ENCODE measurements at places on chromosomes 5 and 9.

- no peak for DNase-seq
These were observed 47.9 kb upstream of the FKTN start for GRCh38 chr9:105510024-105510423.

DNA sequence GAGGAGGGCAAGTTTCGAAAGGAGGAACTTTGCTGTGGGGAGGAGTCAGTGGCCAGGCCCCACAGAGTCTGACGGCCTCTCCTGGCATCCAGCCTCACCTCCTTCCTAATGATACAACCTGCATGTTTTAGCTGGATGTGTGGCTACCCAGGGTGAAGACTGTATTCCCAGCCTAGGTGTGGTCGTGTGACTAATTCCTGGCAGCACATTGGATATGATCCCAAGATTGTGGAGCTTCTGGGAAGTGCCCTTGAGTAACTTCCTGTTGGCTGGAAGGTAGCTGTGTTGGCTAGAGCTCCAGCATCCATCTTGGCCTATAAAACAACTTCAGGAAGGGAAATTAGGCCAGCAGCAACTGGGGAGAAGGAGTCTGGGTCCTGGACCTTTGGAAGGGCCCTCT is 19.0 kb upstream of the LPCAT1 start:
- DNase-seq = no peak

GRCh38 chr5:58074222-58074621 is 385.7 kb downstream of the PLK2 start:
- no peak for DNase-seq

- DNase-seq = no peak
These were observed 20.1 kb upstream of the LTC4S start for GRCh38 chr5:179773686-179774040.

GRCh38 chr5:10760921-10761184 is 181 bp downstream of the DAP start:
- no peak for DNase-seq

DNA sequence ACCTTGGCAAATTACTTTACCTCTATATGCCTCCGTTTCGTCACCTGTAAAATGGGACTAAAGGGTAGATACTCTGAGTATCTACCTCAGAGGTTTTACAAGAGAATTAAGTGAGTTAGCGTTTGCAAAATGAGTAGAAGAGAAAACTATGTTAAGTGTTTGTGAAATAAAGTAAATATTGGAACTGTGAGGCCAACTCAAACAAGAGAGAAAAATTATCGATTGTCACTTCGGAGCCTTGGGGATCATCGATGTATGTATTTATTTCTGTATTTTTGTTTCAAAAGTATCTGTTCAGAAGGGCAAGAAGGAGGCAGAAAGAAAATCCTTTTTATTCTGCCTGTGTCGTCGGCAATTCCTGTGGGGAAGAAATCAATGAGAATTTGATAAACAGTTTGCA is 25.8 kb upstream of the C5orf58 start:
- no peak for DNase-seq

- DNase-seq = no peak
These were observed 129.4 kb downstream of the C9orf152 start for GRCh38 chr9:110078604-110079003.

GRCh38 chr9:105968811-105969466 is 274.6 kb downstream of the TMEM38B start:
- DNase-seq = no peak

DNA sequence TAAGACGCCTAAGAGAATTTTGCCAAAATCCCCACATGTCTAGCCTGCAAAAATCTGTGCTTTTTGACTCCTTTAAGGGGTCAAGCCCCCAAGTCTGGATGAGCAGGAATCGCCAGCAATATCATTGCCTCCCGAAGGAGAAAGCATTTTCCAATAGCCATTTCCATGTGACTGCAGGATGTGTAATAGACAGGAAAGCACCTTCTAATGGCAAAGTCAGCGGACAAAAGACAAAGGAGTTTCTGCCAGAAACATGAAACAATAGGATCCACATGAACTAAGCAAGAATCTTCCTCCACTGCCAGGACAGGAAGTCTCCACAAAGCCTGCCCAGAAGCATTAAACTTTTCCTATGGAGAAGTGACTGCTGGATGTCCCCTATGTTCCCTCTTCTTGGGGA is 177.1 kb upstream of the PCSK5 start:
- DNase-seq = no peak

- DNase-seq = no peak
These were observed 88.6 kb downstream of the PLPPR1 start for GRCh38 chr9:101117161-101117560.

GRCh38 chr5:14218897-14219573 is 75.9 kb downstream of the TRIO start:
- DNase-seq = no peak

DNA sequence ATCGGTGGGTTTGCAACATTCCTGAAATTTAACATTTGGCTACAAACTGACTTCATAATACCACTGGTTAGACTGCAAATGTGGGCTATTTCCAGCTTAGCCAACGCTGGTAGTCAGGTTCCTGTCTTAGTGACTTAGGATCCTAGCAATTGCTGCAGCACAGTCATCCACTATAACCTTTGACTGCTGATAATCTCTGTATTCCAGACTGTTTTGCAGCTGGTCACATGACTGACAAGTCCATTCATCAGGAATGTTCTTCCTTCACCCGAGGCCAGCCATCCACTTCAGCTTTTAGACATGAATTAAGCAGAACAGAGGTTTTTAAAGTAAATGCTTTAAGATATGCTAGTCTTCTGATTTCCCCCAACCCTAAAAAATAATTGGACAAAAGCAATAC is 425.9 kb upstream of the MPDZ start:
- DNase-seq = no peak

DNA sequence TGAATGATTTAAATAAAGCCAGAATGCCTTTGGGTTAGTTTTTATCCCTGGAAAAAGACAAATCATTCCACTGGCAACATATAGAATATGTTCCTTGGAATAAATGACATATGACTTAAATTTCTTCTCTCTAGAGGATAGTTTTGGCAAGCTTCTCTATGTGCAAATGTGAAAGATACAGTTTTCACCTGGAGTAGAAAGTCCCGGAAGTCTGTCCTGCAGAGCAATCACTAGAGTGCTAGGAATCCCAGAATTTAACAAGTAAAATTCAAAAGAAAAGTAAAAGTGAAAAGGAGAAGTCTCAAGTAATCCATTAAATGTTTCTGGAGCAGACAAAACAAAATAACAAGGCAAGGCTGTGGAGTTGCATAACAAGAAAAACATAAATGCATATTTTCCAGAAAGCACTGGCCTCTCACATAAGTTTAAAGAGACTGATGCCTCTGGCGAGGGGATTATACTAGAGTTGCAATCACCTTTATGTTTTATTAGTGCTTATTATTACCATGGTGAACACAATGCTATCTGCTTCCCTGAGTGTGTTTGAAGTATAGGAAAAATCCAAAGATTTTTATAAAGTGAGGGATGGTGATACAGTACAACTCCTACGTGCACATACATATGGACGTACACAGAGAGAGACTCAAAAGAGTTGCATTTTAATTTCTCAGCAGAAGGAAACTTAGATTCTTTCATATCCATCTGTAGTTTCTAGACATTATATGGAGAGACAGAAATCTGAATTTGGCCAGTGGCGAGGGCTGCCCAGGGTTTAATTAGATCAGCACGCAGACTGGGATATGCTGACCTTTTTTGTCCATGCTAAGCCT is 188.3 kb upstream of the ANKRD55 start:
- DNase-seq = no peak

- no peak for DNase-seq
These were observed 1.9 kb downstream of the LMNB1 start for GRCh38 chr5:126778675-126779403.

DNA sequence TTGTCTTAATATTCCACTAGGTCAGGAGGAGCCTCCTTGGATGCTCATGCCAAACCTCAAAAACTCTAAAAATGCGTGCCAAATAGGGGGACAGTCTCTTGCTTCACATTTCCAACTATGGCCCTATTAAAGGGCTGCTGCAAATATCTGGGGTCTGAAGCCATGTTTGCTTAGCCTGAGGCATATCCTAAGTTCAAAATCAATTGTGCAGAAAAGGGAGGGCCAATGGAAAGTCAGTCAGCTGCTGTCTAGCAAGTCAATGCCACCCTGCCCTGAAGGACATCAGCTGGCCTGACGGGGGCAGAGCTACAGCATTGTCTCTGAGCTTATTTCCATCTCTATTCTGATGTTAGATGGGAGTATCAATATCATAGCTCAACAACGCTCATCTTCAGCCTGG is 93.6 kb downstream of the SH3TC2 start:
- DNase-seq = no peak

DNA sequence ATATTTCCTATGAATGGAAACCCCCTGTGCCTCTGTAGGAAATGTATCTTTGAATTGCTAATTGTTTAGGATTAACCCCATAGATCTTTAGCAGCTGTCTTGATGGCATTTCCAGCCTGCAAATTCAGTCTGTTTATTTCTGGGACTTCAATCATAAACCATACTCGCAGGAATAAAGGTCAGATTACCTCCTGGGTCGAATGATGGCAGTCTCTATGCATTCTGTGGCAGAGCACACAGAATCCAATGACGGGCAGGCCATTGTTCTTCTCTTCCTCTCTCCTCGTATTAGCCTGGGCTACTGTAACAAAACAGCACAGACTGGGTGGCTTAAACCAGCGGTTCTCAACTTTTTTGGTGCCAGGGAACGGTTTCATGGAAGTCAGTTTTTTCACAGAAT is 199.9 kb downstream of the PCSK5 start:
- no peak for DNase-seq

GRCh38 chr5:179400020-179400419 is 54.8 kb upstream of the ADAMTS2 start:
- DNase-seq = no peak

DNA sequence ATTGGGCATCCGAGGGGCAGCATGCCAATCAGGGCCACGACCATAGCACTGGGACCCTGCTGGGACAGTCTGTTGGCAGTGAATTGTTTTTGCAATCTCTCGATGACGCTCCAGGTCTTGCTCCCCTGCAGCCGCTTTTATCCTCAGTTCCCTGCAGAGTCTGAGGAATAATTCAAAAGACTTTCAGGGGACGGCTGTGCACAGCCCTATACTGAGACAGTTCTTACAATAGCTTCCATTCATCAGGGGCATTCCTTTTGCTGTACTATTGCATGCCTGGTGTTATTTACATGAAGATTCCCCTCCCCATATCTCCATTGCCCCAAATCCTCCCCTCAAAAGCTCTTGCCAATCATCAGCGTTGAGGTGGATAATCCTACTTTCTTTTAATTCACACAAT is 163.3 kb upstream of the WWC1 start:
- no peak for DNase-seq

DNA sequence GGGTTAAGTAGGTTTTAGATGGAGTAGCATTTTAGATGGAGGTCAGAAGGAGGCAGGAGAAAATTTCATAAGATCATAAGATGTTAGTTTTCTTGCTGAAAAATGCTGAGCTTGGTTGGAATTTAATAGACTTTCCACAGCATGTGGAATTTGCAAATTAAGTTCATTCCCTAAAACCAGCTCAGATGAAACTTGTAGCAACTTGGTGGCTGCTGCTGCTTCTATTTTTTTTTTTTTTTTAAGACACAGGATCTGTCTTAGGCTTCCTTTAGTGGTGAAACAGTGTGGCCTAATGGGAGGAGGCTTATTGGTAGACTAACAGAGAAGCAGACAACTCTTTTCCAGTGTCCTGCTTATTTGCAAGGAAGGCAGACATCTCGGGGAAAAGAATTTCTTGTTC is 154.5 kb downstream of the AOPEP start:
- DNase-seq = no peak

DNA sequence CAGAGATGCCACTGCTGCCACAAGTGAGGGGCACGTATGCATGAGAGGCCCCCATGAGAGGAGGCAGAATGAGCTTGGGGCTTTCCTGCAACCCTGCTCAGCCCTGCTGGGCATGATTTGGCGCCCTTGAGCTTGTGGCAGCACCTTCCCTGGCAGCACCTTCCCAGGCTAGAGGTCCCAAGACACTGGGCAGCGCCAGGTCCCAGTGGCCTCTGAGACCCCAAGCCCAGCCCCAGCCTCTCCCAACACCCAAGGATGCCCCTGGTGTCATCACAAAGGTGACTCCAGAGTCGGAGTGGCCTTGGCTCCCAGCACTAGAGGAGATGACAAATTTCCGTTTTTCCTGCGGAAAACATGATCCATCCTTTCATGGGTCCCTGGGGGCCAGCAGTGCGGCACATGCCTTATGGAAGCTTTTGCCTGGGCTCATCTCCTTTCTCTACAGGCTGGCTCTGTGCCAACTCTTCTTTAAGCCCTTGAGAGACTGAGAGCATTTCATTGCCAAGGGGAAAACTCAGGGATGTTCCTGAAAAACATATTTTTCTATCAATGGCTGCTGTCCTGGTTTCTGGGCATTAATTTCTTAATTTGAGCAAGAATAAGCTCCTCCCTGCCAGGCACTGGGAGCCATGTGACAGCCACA is 77.1 kb upstream of the ADAMTS2 start:
- no peak for DNase-seq

DNA sequence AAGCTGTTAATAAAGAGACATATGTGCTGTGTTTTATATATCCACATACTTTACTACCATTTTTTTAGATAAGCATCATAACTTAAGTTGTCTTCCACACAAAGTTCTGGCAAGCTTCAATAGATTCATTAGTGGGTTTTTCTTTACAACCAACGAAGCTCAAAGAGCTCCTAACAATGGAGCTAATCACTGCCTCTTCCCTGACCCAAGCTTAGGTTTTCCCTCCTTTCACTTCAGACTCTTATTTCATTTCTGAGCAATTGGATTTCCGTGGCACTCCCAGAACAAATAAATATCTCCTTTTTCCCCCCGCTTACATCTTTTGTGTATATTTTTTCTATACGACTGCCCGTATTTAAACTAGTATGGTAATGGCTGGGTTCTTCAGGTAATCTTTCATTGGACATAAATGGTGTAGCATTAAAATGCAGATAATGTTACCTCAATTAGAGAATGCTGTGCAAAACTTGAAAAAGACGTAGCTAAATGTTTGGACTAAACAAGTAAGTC is 275.5 kb upstream of the TMEM161B start:
- DNase-seq = no peak

- no peak for DNase-seq
These were observed 299.9 kb downstream of the CSNK1G3 start for GRCh38 chr5:123811831-123812230.

DNA sequence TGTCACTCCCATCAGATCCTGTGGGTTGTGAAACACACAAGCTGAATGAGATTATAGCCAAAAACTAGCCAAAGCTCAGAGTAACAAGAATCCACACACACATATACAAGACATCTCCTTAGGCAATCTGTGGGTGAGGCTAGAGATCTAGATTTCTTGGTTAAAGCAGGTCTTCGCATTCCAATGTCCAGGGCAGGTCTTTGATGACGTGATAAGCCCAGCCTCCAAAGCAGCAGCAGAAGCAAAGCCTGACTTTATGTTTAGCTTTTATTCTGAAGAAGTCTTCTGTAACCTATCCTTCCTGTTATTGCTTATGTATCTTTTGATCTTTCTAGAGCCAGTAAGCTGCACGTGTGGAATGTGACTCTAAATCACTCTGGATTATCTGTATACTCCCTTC is 199.1 kb upstream of the SLC30A5 start:
- DNase-seq = no peak

- DNase-seq = no peak
These were observed 170.1 kb downstream of the GABBR2 start for GRCh38 chr9:98538626-98539031.

- no peak for DNase-seq
These were observed 203.7 kb upstream of the SLC24A2 start for GRCh38 chr9:19992556-19992955.
